Fibroblast of mammary gland (primary cell): ENCODE measurements at places on chromosomes 2 and 18.

- DNase-seq = no peak
Measured at GRCh38 chr18:59032308-59032707, 107.4 kb upstream of the SEC11C start.

GRCh38 chr2:233766416-233766815, 6.3 kb downstream of the UGT1A1 start:
- DNase-seq = no peak

- no peak for DNase-seq
Measured at GRCh38 chr18:79129120-79129519, 59.9 kb downstream of the ATP9B start.

DNA sequence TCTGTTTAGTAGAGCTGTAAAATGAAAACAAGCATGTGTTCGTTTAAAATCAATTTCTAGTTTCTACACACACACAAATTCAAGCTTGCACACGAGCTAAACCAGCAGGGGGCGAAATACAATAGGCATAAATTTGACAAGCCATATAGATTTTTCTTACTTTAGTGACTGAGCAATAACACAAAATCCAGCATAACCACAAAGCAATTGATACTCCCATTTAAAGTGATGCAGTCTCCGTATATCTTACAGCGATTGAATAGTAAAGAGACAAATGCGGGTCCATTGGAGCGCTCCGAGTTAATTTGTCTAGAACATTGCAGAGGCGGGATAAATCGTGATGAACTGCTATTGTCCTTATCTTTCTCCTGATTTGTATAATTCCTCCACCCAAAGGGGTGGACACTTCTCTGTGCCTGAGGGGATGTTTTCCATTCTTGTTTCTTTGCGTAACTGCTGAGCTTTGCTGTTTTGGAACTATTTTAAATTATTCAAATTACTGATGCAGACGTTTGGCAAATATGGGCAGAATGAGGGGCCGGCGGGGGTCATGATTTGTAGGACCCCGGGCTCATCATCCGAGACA, 1.2 kb upstream of the AFTPH start:
- peak; percentile 89 for DNase-seq

- DNase-seq = no peak
Measured at GRCh38 chr18:39406941-39407340, 1841.3 kb upstream of the CELF4 start.
